Right lung (tissue), 10 donors: ENCODE measurements at places on chromosomes 5 and 9. TPM values are rescaled to one million over a fixed set of nuclear protein-coding genes. Genes with fewer than 3 reads are reported as not detected.

PRELID1 gene
- 93.9 TPM for polyA plus RNA-seq

SNX30 gene
- 27.9 TPM for polyA plus RNA-seq

IL13 gene
- 0.21 TPM for polyA plus RNA-seq

ARID3C gene
- polyA plus RNA-seq: 0.27 TPM

ASS1 gene
- polyA plus RNA-seq: 22.0 TPM

GALNT12 gene
- 16.2 TPM for polyA plus RNA-seq
